ENCODE measurements at places on chromosomes 11 and 22. TPM values are rescaled to one million over a fixed set of nuclear protein-coding genes. Genes with fewer than 3 reads are reported as not detected.

DNA sequence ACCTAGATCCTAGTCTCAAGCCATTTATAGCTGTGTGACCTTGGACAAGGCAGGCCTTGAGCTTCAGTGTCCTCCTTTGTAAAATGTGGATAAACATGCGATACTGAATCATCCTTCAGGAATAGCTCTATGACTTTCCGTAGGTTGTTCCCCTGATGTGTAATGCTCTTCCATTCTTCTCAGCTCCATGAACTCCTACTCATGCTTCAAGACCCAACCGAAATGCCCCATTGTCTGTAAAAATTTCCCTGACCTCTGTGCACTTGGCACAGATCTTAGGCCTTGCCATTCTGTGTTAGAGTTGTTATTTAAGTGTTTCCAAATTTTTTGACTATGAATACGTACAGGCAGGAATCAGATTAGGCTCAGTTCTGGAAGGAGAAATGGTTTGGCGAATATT is 3.3 kb upstream of the BEST1 start:
- H3K27ac ChIP-seq = no peak overlapping the region
- no peak overlapping the region for H3K4me3 ChIP-seq
- H3K4me1 ChIP-seq = no peaks in the 10 kb centered on the region
- H3K27me3 ChIP-seq = no peaks in the 10 kb centered on the region
- DNase-seq = no peak

DNA sequence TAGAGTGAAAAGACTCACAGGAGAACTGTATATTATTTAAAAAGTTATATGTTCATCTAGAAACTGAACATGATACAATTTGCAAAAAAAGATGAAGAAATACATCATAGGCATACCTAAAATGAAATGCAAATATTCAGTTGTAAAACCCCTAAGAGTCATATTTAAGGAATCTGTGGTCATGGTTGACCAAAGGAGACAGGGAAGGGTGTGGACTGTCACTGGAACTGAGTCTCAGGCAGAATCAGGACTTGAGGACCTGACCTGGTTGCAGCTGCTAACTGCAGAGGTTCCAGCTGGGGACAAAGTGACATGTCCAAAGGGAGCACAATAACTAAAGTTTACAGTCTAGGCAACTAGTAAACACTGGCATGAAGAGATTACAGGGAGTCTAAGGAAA is 211.3 kb upstream of the RAG2 start:
- H3K27me3 ChIP-seq = peaks cover 2% of the 10 kb centered on the region
- no peak overlapping the region for H3K27ac ChIP-seq
- DNase-seq = no peak
- no peaks in the 10 kb centered on the region for H3K4me1 ChIP-seq
- no peaks in the 10 kb centered on the region for H3K36me3 ChIP-seq
- H3K4me3 ChIP-seq = no peak overlapping the region

GRCh38 chr11:95486979-95487378 is 256.0 kb upstream of the SESN3 start:
- DNase-seq = no peak
- H3K27me3 ChIP-seq = no peaks in the 10 kb centered on the region
- H3K27ac ChIP-seq = no peak overlapping the region
- H3K36me3 ChIP-seq = no peaks in the 10 kb centered on the region
- H3K4me1 ChIP-seq = no peaks in the 10 kb centered on the region
- no peak overlapping the region for H3K4me3 ChIP-seq

- DNase-seq = no peak
- no peak overlapping the region for H3K27ac ChIP-seq
- no peaks in the 10 kb centered on the region for H3K36me3 ChIP-seq
- no peaks in the 10 kb centered on the region for H3K27me3 ChIP-seq
Observed at GRCh38 chr11:103586756-103587155, 449.7 kb upstream of the DDI1 start.

- peaks cover 3% of the 10 kb centered on the region for H3K4me1 ChIP-seq
- no peak overlapping the region for H3K4me3 ChIP-seq
- H3K27ac ChIP-seq = no peak overlapping the region
- H3K36me3 ChIP-seq = no peaks in the 10 kb centered on the region
- peak; percentile 19 for DNase-seq
Observed at GRCh38 chr11:134139873-134140331, 71.0 kb downstream of the JAM3 start.

DNA sequence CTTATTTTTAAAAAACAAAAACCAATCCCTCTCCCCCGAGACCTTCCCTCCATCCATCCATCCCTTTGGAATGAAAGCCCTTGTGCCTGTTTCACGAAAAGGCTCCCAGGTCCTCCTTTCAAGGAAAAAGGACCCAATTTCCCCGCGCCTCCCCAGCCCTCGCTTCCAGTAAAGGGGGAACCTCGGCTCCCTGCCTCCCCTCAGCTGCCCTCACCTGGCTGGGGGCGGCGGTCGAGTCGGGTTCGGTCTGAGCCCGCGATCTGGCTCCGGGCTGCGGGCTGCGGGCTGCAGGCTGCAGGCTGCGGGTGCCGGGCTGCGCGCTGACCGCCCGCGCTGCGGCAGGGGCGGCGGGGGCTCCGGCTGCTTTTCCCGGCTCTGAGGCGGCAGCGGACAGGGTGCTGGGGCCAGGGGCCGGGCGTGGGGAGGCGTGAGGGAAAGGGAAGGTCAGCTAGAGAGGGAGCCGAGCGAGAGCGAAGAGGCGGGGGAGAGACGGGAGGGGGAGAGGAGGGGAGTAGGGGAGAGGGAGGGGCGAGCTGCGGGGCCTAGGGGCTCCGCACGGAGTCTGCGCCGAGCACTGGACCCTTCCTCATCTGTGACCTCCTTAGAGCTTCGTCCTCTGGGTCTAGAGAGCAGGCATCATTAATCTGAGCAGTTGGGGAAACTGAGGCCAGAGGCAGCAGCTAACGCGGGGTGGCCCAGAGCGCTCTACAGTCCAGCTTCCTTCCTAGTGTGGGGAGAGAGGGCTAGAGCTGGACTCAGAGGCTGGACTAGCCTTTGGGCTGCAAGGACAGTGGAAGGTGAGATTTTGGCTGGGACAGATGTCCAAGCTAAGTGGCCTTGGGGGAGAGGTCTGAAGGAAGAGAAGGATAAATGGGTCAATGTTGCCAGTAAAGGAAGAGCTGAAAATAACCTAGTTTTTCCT is at the start of gene C1QTNF4:
Gene C1QTNF4 (minus strand): TSS at position 478 of the 922 bp plus-strand sequence. CDS start 3,601 bp downstream, outside the sequence.
- peaks cover 45% of the 10 kb centered on the region for H3K27me3 ChIP-seq
- H3K4me3 ChIP-seq = no peak within 1 kb of the TSS
- peaks cover 15% of the 10 kb centered on the region for H3K4me1 ChIP-seq
- no peaks in the 10 kb centered on the region for H3K36me3 ChIP-seq
- DNase-seq = no peak

- DNase-seq = no peak
- no peak overlapping the region for H3K27ac ChIP-seq
- peaks cover 13% of the 10 kb centered on the region for H3K27me3 ChIP-seq
- no peaks in the 10 kb centered on the region for H3K4me1 ChIP-seq
- H3K36me3 ChIP-seq = no peaks in the 10 kb centered on the region
- no peak overlapping the region for H3K4me3 ChIP-seq
Observed at GRCh38 chr11:73176145-73176873, 34.2 kb upstream of the FCHSD2 start.

GRCh38 chr11:20397281-20397680 is 9.8 kb downstream of the PRMT3 start:
- no peak overlapping the region for H3K4me3 ChIP-seq
- H3K27ac ChIP-seq = no peak overlapping the region
- H3K36me3 ChIP-seq = peaks cover 25% of the 10 kb centered on the region
- DNase-seq = no peak

GRCh38 chr11:21520244-21520643 is 672.6 kb upstream of the ANO5 start:
- H3K4me3 ChIP-seq = no peak overlapping the region
- DNase-seq = no peak

GRCh38 chr11:119144825-119145486 is 3.9 kb upstream of the ABCG4 start:
- H3K36me3 ChIP-seq = no peaks in the 10 kb centered on the region
- no peak overlapping the region for H3K4me3 ChIP-seq
- peaks cover 21% of the 10 kb centered on the region for H3K4me1 ChIP-seq
- no peak overlapping the region for H3K27ac ChIP-seq

DNA sequence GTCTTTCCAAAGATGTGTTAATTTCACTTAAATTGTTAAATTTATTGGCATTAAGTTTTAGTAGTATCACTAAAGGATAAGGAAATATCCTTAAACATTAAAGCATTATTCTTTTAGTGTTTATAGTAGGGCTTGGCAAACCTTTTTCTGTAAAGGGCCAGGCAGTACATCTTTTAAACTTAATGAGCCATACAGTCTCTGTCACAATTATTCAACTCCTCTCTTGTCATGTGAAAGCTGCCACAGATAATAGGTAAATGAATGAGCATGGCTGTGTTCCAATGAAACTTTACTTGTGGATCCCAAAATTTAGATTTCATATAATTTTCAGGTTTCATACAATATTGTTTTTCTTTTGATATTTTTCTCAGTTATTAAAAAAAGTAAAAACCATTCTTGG is 268.2 kb upstream of the C11orf87 start:
- no peaks in the 10 kb centered on the region for H3K36me3 ChIP-seq
- H3K4me3 ChIP-seq = no peak overlapping the region
- H3K4me1 ChIP-seq = no peaks in the 10 kb centered on the region
- H3K27ac ChIP-seq = no peak overlapping the region

DNA sequence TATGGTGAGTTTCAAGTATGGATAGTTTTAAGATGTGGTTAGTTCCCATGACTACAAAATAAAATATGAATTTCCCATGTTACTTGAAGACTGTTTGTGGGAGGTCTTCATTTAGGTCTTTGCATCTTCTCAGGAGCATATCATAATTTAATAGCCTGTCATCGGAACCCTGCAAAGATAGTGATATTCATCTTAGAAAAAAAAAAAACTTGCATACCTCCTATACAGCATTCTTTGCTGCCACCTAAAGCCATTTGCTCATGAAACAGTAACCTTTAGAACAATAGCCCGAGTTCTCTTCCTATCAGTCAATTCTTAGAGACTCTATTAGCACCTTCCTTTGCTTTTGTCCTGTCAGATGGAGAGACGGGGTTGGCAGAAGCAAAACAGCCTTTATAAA is 75.3 kb downstream of the ARFGAP2 start:
- no peak overlapping the region for H3K27ac ChIP-seq
- no peak overlapping the region for H3K4me3 ChIP-seq
- no peaks in the 10 kb centered on the region for H3K36me3 ChIP-seq
- H3K27me3 ChIP-seq = no peaks in the 10 kb centered on the region
- no peak for DNase-seq
- H3K4me1 ChIP-seq = no peaks in the 10 kb centered on the region

DNA sequence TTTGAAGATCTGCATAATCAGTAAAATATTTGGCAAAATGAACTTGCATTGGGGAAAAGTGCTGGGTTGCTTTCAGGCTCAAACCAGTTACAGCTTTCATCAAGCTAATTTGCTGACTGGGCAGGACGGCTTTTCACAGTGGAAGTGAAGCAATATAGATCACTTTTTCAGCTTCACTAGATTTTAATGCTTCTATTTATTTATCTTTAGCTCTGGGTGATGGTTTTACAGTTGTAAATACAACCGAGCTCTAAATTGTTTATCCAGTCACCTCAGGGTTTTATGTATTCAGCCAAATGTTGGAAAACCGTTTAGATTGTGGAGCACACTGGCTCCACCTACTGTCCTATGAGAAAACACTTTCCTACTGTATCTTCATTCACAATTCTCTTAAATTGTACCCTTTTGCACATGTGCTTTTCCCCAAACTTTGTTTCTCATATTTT is 58.2 kb downstream of the ACER3 start:
- H3K4me1 ChIP-seq = peaks cover 4% of the 10 kb centered on the region
- no peaks in the 10 kb centered on the region for H3K36me3 ChIP-seq
- no peak overlapping the region for H3K27ac ChIP-seq

GRCh38 chr11:133403900-133404299 is 128.4 kb downstream of the OPCML start:
- H3K27me3 ChIP-seq = no peaks in the 10 kb centered on the region
- no peak overlapping the region for H3K4me3 ChIP-seq
- no peaks in the 10 kb centered on the region for H3K36me3 ChIP-seq
- no peaks in the 10 kb centered on the region for H3K4me1 ChIP-seq
- no peak for DNase-seq
- H3K27ac ChIP-seq = no peak overlapping the region

GRCh38 chr22:43923631-43924464 is at the start of gene PNPLA3:
TSS of gene PNPLA3 (plus strand) at chr22:43923805. CDS start at chr22:43923912, 107 bp downstream.
- no peak within 1 kb of the TSS for H3K27ac ChIP-seq
- peak within 1 kb of the TSS; percentile 51 for H3K4me3 ChIP-seq
- H3K36me3 ChIP-seq = no peaks in the 10 kb centered on the region
- no peaks in the 10 kb centered on the region for H3K4me1 ChIP-seq
- peaks cover 68% of the 10 kb centered on the region for H3K27me3 ChIP-seq
- peak; percentile 55 for DNase-seq

DNA sequence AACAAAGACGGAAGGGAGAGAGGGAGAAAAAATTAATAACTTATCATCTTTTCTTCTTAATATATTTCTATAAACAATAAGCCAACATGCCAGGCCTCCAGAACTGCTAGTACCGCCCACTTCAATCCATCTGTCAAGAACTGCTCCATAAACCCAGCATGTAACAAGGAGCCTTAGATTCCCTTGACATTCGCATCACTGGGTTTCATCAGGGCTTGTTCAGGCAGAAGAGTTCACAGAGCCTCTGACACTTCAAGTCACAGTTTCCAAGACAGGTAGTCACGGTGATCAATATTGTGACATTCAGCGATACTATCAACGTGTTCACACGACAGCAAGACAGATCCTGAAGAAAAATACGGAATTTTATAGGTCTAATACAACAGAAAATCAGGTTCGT is 61.7 kb downstream of the LARGE2 start:
- H3K4me1 ChIP-seq = no peaks in the 10 kb centered on the region
- H3K4me3 ChIP-seq = no peak overlapping the region
- no peak overlapping the region for H3K27ac ChIP-seq
- no peak for DNase-seq
- no peaks in the 10 kb centered on the region for H3K27me3 ChIP-seq
- peaks cover 5% of the 10 kb centered on the region for H3K36me3 ChIP-seq

GRCh38 chr22:17694752-17695151 is 56.2 kb downstream of the BCL2L13 start:
- H3K27ac ChIP-seq = no peak overlapping the region
- no peaks in the 10 kb centered on the region for H3K27me3 ChIP-seq
- DNase-seq = no peak
- no peaks in the 10 kb centered on the region for H3K4me1 ChIP-seq

DNA sequence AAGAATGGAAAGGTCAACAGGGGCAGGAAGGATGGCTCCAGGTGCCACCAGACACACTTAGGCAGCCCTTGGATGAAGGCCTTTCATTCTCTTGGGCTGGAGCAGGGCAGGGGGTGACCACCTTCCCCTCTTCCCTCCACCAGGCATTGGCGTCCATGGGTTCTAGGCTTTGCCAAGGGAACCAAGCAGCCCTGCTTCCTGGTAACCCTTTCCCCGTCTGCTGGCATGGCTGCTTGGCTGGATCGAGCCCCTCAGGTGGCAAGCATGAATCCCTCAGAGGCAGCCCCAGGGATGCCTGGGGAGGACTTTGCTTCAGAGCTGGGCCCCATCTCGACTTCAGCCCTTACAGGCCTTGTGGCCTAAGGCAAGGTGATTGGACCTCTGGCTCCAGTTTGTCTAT is 185.1 kb upstream of the SYT13 start:
- H3K27ac ChIP-seq = no peak overlapping the region
- DNase-seq = no peak
- H3K4me1 ChIP-seq = no peaks in the 10 kb centered on the region
- peaks cover 16% of the 10 kb centered on the region for H3K27me3 ChIP-seq
- no peaks in the 10 kb centered on the region for H3K36me3 ChIP-seq
- no peak overlapping the region for H3K4me3 ChIP-seq

IFT27 gene
- total RNA-seq = 19.1 TPM

GDPD4 gene
- total RNA-seq = not detected

CCDC87 gene
- total RNA-seq = 0.63 TPM

LMO2 gene
- 2.2 TPM for total RNA-seq

RPS13 gene
- 1,773 TPM for total RNA-seq

P4HA3 gene
- total RNA-seq = not detected

C2CD2L gene
- 36.4 TPM for total RNA-seq

SHANK3 gene
- 0.47 TPM for total RNA-seq

All from T-cell (primary cell).